ENCODE measurements at places on chromosomes 7 and 10.

- no peak for DNase-seq
These were observed 66.2 kb upstream of the RHEB start for GRCh38 chr7:151585744-151586393.

- DNase-seq: no peak
These were observed 952 bp upstream of the MAFK start for GRCh38 chr7:1529383-1530116.

DNA sequence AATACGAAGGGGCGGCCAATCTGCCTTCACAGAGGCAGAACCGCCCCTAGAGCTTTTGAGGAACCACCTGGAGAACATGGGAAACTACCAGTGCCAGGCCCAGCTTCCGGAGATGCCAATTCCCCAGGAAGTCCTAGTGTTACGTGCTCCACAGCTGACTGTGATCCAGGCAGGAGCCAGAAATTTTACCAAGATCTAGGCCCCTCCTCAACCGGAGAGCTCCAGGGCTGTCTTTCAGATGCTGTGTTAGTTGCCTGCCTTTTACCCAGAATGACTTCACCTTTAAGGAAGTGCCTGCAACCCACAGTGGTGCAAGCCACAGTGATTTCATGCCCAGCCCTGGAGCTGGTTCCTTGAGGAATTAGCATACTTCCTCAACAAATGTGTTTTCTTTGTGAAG, 62.9 kb downstream of the ELMO1 start:
- no peak for DNase-seq

GRCh38 chr7:139727151-139727705, 50.6 kb downstream of the HIPK2 start:
- no peak for DNase-seq

DNA sequence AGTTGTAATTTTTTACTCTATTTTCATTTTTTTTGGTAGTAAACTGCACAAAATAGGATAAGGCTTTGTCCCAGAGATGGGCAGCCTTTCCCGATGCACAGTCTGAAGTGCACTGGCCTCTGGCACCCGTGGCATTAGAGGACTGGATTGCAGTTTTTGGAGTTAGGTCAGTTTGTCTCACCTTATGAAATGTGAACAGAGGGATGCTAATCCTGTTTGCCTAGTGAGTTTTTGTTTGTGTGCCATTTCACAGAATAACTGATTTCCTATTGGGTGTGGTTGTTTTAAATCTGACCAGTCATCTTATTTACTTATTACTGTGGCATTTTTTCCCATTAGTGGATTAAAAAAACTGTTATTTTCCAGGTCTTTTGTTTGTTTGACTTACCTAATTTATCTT, 109.5 kb upstream of the GATA3 start:
- no peak for DNase-seq

DNA sequence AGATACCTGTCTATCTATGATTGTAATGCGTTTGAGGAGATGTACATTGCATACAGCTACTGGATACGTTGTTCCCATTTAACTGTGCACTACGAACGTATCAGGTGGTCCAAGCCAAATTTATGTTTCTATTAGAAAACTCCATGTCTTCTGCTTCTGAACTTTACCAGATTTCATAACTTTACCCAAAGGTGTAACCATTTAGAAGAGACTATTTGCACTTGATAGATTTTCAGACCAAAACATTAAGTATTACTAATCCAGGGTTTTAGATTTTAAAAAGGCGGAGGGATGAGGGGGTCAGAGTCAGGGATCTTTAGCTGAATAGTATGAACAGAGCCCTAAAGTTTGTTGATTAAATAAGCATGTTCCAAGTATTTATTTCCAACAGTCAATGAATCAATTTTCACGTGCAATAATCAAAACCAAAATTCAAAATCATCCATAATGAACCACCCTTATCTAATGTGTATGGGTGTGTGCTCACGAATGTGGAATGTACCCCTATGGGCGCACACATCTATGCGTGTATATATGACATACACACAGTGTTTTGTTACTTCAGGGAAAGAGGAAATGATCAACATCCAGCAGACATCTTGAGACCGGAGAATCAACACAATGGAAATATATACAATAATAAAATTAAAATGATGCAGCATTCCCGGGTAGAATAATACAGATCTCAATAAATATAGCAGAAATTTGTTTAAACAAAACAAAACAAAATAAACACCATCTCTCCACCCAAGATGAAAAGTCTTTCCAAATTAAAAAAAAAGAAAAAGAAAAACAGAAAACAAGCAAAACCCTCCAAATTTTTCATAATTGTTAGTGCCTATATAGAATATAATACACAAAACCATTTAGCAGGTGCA, 3.4 kb downstream of the FEZF1 start:
- no peak for DNase-seq
